ENCODE measurements at places on chromosomes 2 and 18. TPM values are rescaled to one million over a fixed set of nuclear protein-coding genes. Genes with fewer than 3 reads are reported as not detected.

DNA sequence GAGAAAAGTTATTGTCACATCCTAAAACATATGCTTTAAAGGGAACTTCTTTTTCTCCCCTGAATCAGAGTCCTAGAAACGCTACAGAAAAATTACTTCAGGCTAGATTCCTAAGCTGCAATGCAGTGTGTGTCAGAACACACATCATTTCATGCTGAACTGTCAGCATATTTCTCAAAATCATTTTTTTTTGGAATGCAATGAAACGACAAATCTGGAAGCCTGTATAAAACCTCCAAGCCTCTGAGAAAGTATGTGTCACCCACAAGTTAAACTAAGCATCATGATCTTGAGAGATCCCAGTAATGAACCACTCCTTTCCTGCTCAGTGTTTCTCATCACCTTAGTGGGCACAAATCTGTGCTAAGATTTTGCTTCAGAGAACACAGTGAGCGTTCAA, 276.2 kb downstream of the ZNF521 start:
- DNase-seq: no peak

DNA sequence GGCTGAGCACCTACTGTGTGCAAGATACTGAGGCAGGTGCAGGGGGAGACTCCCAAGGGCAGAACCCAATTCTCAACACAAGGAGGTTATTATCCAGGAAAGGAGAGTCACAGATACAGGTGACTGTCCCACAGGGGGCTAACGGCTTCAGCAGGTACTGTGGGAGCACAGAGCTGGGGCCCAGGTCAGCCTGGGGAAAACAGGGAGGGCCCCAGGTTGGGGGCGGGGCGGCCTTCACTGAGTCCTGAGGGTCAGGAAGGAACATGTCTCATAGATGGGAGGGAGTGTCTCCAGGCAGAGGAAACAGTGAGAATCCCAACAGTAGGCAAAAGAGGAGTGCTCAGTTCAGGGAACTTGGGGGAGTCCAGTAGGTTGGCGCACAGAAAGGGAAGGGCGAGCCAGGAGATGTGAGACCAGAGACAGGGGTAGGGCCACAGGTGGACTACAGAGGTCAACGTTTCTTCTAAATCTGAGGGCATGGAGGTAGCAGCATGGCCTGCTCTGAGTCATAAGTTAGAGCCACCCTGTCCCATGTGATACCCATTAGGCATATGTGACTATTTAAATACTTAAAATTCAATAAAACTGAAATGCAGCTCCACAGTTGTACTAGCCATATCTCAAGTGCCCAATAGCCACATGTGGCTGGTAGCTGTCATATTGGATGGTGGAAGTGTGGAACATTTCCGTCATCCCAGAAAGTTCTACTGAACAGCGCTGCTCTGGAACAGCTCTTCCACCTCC, 157.2 kb downstream of the TTC32 start:
- DNase-seq: no peak

GRCh38 chr18:56307354-56308170, 330.8 kb downstream of the TXNL1 start:
- no peak for DNase-seq

- no peak for DNase-seq
These were observed 259.9 kb downstream of the EIPR1 start for GRCh38 chr2:3117650-3118216.

DNA sequence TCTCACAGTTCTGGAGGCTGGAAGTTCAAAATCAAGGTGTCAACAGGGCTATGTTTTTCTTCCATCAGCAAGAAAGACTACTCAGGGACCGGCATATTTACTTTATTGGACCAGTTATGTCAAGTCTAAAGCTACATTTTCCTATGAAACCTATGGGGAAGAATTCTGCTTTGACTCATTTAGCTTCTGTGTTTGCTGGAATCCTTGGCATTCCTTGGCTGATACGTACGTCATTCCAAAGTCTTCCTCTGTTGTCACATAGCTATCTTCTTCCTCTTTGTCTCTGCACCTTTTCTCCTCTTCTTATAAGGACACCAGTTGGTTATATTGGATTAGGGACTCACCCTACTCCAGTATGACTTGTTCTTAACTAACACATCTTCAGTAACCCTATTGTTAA, 137.4 kb upstream of the FBXO11 start:
- no peak for DNase-seq

Gene RAB27B
- 0.04 TPM for polyA plus RNA-seq

Gene AQP12B
- polyA plus RNA-seq: not detected

Gene SULT1C2
- not detected for polyA plus RNA-seq

Gene RAX
- not detected for polyA plus RNA-seq

Gene NEU4
- 1.6 TPM for polyA plus RNA-seq

Gene COL5A2
- polyA plus RNA-seq: 0.22 TPM

All from B cell (primary cell).